ENCODE measurements at places on chromosomes 4 and X.
A peak's percentile ranks its signal among the peaks of the same experiment; 100 is the strongest.

GRCh38 chr4:176927664-176928063, 134.9 kb upstream of the VEGFC start:
- DNase-seq, result no peak

DNA sequence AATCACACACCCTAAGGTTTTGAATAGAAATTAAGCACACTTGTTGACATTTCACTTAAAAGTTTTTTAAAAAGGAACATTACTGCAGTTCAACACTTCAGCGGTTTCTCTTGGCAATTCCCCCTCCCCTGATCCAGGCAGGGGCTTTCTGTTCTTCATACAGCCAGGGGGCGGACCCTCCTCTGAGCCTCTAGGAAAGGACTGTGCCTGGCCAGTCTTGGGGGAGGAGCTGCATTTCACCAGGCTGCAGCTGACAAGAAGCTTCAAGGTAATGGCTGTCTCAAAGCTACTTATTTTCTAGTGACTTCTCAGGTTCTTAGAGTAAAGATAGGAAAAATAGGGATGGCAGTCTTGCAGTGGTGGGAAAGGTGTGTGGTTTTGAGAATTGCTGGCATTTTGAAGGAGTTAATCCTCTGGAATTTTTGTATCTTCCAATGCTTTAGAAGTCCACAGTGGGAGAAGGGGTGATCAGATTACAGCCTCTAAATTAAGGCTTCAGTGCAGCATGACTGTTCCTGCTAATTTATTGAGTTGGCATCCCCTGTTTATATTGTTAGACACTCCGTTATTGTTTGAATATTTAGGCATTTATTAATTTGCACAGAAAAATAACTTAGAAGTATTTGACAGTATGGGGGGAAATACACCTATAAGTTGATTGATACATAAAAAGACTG, 33.5 kb downstream of the PWWP3B start:
- no peak for DNase-seq

DNA sequence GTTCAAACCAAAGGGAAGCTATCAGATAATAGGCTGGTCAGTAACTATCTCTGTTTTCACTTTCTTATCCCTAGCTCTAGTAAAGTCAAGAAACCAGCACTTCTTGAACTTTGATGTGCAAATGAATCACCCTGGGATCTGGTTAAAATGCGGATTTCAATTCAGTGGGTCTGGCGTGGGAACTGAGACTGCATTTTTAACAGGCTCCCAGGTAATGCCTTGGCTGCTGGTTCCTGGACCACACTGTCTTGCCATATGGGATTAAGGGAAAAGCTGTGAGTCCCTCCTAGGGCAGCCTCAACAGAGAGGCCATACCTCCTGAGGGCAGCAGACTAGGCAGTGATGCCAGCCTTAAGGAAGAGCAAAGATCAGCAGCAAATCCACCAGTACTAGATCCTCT, 1.7 kb downstream of the RNF175 start:
- no peak for DNase-seq

- no peak for DNase-seq
These were observed 60.8 kb downstream of the SHROOM2 start for GRCh38 chrX:9847071-9847470.

DNA sequence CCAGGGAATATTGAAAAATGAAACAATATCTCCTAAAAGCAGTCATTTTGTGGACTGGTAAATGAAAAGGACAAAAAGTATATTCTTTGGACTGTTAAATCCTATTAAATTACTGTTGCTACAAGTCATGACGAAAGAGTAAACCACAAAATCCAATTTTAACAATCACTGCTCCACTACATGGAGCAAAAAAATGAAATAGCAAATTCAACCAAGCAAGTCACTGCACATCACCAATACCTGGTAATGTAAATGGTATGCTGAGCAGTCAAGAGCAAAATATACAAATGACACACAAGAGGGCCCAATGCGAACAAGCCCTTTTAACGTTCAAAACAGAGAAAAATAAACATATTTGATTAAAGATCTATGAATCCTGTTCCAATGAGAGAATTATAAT, 126.2 kb downstream of the KLHL13 start:
- DNase-seq, result no peak

GRCh38 chr4:137029026-137029425, 503.3 kb downstream of the PCDH18 start:
- DNase-seq, result no peak

- DNase-seq, result no peak
These were observed 11.5 kb upstream of the CHST7 start for GRCh38 chrX:46561824-46562657.

DNA sequence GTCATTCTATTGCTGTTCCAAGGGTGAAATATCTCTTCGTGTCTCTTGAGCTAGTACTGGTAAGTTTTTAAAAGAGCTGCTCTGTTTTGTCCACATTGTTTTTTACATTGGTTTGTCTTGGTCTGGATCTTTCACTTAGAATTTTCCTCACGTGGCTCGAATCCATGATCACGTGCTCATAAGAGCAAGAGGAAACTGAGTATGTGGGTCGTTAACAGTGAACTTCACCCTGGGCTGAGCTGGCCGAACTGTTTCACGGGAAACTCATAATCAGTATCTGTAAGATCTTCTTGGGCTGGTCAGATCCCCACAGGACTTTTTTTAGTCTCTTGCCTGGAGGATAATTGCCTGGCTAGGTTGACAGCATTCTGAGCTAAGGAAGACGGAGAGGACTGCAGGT, 77.8 kb upstream of the HELT start:
- no peak for DNase-seq

DNA sequence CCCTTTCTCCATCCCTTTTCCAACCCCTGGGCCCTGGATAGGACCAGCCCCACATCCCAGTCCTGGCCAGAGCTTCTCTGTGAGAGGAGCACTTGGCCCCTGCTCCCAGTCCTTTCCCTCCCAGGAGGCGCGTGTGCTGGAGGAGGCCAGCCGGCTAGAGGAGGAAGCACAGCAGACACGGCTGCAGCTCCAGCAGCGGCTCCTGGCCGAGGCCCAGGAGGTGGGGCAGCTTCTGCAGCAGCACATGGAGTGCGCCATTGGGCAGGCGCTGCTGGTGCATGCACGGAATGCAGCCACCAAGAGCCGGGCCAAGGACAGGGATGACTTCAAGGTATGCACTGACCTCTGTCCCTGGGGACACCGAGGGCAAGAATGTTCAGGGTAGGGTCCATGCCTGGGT, 87.5 kb downstream of the EVC start:
- no peak for DNase-seq

- DNase-seq, result no peak
These were observed 93.2 kb downstream of the SORBS2 start for GRCh38 chr4:185718578-185719499.

DNA sequence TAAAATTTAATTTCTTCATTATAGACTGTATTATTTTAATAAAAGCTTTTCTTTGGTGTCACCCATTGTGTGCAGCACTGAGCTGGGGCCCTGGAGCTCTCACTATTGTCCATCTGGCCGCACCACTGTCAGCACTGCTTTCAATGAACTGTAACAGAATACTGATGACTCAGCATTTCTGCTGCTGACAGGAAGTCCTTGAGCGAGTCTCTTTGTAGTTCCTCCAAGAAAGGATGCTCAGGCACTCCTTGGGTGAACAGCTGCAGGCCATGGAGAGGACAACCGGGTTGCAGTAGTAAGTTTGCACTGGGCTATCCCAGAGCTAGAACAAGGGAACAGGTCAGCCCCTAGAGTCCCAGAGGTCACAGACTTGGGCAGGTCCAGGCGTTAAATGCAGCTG, 81.6 kb downstream of the SORBS2 start:
- no peak for DNase-seq

DNA sequence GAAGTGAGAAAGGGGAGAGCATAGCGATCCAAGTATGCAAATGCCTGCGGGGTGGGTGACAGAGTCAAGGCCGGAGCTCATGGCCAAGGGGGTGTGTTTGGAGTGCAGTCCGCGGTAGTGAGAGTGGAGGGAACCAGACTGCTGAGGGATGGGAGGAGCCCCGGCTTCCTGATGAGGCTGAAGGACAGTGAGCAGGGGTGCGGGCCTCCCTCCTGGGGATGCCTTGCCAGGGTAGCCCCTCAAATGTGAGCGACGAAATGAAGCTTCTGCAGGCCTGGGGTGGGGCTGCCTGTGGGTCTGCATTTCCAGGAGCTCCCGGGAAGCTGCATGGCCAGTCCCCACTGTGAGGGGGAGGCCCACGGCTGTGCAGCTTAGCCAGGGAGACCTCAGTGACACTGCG, 45.0 kb downstream of the PSAPL1 start:
- DNase-seq, result peak; percentile 28

GRCh38 chr4:8547108-8547911, 32.9 kb upstream of the GPR78 start:
- no peak for DNase-seq

DNA sequence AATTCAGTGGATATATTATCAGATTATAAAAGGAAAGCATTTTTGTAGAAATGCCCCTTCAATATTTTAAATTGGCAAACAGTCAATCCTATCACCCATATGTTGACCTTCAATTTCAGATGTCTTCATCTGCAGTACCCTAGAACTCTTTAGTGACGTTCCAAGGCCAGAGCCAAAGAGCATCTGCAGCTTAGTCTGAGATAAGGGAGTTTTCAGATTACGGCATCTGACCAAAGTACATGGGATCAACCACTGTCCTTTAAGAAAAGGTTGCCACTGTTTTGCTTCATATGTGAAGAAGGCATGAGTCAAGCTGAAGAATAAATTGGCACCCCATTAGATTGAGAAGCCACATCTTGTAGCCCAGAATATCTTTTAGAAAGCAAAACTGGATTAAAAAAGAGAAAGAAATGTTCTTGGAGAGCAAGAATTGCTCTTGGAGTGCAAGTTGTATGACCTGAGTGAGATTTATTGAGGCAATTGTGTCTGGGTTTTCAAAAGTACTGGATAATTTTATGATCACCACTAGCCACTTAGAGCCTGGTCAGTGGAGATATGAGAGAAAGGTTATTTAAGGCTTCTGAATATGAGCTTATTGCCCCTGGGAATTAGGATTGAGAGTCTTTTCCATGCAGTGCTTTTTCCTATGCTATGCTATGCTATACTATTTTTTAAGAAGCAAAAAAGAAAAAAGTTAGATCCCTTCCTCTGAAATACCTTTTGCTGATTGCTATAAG, 251.9 kb upstream of the NR3C2 start:
- DNase-seq, result no peak

GRCh38 chr4:5465529-5465928, 242.8 kb downstream of the EVC2 start:
- no peak for DNase-seq

DNA sequence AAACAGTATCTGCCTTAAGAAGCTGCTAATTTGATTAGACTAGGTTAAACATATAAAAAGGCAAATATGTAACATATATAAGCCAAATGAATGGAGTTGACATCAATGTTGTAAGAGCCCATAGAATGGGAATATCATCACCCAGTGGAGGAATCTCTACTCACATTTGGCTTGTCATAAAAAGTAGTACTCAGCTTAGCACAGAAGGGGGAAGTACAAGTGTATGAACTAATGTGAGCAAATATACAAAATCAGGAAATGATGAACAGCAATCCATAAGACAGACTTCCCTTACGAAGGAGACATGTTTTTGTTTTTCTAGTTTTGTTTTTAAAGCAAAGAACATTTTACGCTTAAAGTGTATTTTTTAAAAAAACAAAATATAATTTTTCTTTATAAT, 74.9 kb downstream of the MAB21L2 start:
- DNase-seq, result no peak

DNA sequence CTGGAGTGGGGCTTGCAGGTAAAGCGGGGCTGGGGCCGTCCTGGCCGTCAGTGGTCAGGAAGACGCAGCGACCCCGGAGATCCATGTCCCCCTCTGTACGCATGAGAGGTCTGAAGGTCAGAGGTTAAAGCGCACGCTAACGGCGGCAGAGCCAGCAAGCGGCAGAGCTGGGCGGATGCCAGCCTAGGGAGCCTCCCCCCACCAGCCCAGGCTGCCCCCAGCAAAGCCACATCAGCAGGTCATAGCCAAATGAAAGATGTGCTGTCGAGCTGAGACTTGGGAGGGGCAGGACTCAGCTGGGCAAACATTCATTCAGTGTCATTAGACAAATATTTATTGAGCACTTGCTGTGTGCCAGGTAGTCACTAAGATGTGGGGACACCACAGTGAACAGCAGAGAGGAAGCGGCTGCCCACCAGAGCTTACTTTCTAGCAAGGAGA, 593 bp upstream of the JAKMIP1 start:
- no peak for DNase-seq

DNA sequence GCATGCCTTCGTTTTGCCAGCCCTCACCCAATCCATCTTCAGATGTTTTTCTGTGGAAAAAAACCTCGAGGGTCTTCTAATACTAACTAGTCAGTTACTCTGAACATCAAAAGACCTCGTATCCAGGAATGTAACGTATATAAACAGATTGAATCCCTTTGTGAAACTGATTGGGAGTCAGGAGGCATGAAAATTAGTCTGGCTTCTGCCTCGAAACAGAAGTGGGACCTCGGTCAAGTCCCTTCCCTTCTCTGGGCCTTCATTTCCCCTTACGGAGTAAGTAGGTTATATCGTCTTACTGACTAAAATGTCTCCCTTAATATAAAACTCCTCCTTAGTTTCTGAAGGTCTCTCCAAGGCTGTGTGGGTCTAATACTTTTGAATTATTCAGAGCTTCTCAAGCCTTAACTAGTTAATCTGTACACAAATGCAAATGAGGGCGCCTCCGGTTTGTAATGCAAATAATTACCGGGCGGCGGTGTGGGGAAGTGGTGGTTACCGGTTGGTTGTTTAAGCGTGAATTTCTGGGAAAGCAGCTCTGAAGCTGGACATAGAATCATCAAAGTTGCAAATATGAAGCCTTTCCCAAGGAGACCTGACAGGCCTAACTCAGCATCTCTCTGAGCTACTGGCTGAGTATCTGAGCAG, 11.4 kb upstream of the NKRF start:
- no peak for DNase-seq

- no peak for DNase-seq
These were observed 24.6 kb downstream of the HERC5 start for GRCh38 chr4:88481537-88481936.

DNA sequence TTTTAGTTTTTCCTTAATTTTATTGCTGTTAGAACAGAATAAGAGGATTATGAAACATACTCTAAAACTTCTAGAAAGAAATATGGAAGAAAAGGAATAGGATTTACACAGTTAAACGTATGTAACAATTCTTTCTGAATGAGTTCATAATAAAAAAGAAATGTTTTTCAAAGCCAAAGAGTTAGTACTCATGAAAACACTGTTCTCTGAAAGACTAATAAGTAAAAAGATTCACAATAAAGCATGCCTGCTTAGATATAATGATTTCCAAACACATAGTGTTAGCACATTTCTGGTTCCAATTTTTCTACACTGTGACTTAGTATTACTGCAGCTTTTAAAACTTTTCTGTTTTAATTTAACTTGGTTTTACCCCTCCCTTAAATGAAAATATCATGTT, 49.8 kb upstream of the PRSS48 start:
- no peak for DNase-seq

GRCh38 chr4:2803624-2804448, 11.0 kb downstream of the SH3BP2 start:
- DNase-seq, result no peak

- DNase-seq, result no peak
These were observed 4.1 kb downstream of the AFM start for GRCh38 chr4:73485596-73485995.

Measured in right atrium auricular region (tissue), 2 donors.